Cardiac muscle cell (in vitro differentiated cells and primary cell): ENCODE measurements at places on chromosomes 11 and 22.

DNA sequence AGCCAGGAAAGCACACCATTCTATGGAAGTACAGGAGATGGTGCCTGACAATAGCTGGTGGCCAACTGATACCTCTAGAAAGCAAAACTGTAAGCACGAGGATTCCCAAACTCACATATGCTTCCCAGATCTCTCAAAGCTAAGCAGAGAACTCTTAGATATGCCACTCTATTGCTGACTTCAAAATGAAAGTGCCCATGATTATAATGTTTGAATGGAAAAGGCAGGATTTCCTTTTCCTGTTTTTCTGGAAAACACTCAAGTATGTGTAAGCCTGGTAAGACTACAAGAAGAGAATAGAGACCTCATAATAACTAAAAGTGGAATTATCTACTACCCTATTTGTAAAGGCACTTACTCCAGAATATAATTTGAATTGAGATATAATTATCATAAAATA lies 2.6 kb upstream of the CARD18 start:
- no peak for DNase-seq
- no peaks in the 10 kb centered on the region for H3K27me3 ChIP-seq
- H3K36me3 ChIP-seq = no peaks in the 10 kb centered on the region
- H3K4me3 ChIP-seq = no peak overlapping the region
- no peaks in the 10 kb centered on the region for H3K4me1 ChIP-seq
- no peak overlapping the region for H3K27ac ChIP-seq

DNA sequence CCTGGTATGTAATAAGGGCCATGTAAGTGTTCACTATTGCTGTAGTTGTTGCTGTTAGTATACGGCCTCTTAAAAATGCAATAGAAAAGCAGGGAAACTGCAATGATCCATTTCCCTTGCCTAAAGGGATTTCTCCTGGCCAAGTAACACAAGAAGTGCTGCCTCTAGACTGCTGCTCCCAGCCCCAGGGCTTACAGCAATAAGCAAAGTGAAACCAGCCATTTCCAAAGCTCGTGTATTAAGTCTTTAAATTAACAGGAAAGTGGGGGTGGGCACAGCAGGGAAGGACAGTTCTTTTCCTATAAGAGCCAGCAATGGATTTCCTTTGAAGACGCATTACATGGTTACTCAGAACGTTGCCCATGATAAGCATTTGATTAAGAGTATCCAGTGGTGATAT lies 36.9 kb upstream of the WT1 start:
- H3K4me3 ChIP-seq = no peak overlapping the region
- H3K36me3 ChIP-seq = no peaks in the 10 kb centered on the region
- H3K27me3 ChIP-seq = no peaks in the 10 kb centered on the region
- no peak overlapping the region for H3K27ac ChIP-seq
- no peaks in the 10 kb centered on the region for H3K4me1 ChIP-seq

DNA sequence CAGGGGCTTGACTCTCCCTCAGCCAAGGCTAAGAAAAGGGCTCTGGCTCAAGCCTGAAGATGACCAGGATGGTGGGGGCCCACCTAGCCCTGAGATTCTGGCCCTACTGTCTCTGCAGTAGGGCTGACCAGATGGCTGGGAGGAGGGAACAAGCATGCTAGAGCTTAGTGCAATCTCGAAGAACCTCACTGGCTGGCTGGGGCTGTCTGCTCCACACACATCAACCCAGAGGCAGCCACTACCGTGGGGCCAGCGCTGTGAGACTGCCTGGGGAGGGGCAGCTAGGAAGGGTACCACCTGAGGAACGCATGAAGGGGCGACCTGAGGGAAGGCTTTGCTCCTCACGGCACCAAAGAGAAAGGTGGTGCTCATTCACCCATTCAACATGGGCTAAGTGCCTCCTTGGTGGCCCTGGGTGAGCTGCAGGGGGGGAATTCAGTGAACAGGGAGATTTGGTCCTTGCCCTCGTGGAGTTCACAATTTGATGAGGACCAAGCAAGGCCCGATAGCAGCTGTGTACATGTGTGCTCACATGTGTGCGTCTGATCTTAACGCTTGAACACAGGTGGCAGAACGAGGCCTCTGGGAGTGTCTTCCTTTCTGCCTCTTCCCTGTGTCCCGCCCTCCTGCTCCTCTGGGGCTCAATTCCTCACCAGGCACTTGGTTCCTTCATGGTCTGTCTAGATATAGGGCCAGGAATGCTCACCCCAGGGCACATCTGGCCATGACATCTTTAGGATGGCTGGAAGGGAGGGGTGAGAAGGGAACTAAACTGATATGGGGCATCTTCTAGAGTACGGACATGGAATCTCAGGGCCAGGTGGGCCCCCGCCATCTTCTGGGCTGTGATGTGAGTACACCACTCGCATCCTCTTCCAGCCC lies 102.3 kb upstream of the PITPNB start:
- H3K36me3 ChIP-seq = no peaks in the 10 kb centered on the region
- peaks cover 19% of the 10 kb centered on the region for H3K4me1 ChIP-seq
- no peaks in the 10 kb centered on the region for H3K27me3 ChIP-seq
- DNase-seq = no peak
- no peak overlapping the region for H3K4me3 ChIP-seq

GRCh38 chr11:123478352-123478987 lies 48.4 kb downstream of the GRAMD1B start:
- H3K36me3 ChIP-seq = no peaks in the 10 kb centered on the region
- no peak overlapping the region for H3K27ac ChIP-seq
- H3K4me3 ChIP-seq = no peak overlapping the region
- H3K27me3 ChIP-seq = no peaks in the 10 kb centered on the region

DNA sequence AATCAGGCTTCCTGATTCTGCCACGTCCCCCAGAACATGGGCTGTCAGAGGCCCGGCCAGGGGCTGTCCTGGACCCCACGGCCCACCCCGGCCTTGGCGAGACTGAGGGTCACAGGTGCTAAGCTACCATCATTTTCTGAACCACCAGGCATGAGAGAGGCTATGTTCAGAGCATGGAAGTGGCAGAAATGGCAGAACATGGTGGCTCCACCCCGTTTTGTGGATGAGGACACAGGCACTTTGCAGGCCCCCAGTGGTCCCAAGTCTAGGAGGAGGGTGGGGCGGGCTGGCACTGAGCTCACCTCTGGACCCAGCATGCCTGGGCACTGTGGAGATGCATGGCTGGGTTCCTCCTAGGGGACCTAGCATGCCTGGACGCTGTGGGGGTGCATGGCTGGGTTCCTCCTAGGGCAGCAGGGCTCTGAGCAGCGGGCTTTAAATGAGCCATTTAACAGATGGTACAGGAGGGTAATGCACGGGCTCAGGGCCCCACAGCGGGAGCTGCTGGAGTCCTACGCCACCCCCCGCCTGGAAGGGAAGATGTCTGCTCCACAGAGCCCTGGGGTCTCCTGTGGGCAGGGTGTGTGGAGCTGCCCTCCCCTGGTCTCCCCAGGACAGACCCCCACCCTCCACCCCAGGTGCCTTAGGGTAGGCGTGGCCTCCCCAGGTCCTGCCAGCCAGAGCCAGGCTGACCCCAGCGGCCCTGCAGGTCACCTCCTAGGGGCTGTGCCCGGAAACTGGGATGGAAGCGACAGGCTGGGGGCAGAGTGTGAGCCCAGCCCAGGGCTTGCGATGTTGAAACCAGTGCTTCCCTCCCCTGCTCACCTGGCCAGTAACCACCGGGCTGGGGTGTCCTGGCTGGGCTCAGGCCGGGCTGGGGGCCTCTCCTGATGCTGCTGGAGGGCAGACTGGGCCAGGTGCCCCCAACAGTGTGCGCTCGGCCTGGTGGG lies 6.1 kb upstream of the MUC5AC start:
- no peaks in the 10 kb centered on the region for H3K36me3 ChIP-seq
- H3K27ac ChIP-seq = no peak overlapping the region
- no peak overlapping the region for H3K4me3 ChIP-seq
- H3K4me1 ChIP-seq = no peaks in the 10 kb centered on the region
- DNase-seq = no peak

DNA sequence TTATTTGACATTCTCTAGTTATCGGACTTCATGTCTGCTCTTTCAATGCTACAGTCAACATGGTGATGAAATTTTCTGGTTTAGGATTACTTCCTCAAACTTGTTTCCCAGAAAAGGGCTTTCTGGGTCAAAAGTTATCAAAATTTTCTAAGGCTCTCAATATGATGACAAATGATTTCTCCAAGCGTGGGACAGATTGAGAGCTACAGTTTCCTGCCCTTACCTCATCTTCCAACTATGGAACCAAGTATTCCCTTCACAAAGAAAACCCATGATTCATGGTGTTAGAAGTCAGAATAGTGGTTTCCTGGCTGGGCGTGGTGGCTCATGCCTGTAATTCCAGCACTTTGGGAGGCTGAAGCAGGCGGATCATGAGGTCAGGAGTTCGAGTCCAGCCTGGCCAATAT lies 17.8 kb downstream of the MYO18B start:
- H3K27me3 ChIP-seq = no peaks in the 10 kb centered on the region
- peak overlapping the region; percentile 100 for H3K27ac ChIP-seq
- no peak for DNase-seq
- peaks cover 48% of the 10 kb centered on the region for H3K4me1 ChIP-seq

- DNase-seq = no peak
- no peak overlapping the region for H3K27ac ChIP-seq
- no peak overlapping the region for H3K4me3 ChIP-seq
- H3K27me3 ChIP-seq = no peaks in the 10 kb centered on the region
Measured at GRCh38 chr11:106879832-106880546, 138.3 kb downstream of the GUCY1A2 start.
